Retinal pigment epithelial cell (primary cell): ENCODE measurements at places on chromosomes 4 and X.

GRCh38 chrX:5646818-5647217 is 581.8 kb downstream of the NLGN4X start:
- DNase-seq = no peak

DNA sequence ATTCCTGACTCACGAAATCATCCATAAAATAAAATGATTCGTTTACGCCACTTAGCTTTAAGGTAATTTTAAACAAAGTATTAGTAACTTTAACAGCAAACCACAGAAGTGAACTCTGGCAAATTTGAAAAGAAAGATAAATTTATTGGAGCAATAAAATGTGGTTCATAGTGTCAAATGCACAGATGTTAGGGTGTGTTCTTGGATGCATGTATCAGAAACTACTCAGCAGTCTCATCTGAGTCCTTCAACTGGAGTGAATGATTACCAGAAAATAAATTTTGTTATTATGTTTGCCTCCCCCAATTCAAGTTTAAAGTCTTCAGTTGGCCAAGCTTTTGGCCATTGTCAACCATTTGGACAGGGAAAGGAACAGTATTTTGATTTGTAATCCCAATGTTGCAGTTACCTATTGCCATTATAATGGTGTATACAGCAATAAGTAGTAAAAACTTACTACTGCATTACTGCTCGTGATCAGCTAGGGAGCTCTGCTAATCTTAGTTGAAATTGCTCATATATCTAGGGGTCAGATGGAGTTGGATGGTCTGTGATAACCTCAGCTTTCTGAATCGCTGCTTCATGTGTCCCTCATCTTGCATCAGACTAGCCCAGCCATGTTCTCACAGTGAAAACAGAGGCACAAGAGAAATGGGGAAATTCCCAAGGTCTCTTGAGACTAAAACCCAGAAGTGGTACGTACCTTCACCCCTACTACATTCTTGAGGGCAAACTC is 254.6 kb upstream of the KCNIP4 start:
- DNase-seq = no peak

DNA sequence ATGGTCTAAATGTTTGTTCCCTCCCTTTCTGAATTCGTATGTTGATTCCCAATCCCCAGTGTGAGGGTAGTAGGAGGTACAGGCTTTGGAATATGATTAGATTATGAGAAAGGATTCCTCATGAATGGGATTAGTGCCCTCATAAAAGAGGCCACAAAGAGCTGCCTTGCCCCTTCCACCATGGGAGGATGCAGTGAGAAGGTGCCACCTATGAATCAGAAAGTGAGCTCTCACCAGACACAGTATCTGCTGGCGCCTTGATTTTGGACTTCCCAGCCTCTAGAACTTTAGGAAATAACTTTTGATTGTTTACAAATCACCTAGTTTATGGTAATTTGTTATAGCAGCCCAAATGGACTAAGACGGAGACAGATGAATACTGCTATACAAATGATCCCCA is 3.6 kb downstream of the ATP10D start:
- no peak for DNase-seq

DNA sequence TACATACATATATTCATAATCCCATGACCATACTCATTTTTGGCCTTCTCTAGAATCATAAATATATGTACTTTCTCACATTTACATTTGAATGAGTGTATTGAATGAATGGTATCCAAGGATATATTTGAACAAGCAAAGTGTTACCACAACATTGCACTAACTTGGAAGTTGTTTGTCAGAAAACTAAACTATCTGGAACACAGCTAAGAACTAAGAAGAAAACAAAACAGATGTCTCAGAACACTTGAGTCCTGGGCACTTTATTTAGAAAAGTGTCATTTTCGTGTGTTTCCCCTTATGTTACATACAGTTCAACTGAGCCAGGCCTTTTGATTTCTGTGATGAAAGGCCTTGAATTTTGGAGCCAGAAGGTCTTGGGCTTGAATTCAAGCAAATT is 466.7 kb upstream of the FAT1 start:
- no peak for DNase-seq

DNA sequence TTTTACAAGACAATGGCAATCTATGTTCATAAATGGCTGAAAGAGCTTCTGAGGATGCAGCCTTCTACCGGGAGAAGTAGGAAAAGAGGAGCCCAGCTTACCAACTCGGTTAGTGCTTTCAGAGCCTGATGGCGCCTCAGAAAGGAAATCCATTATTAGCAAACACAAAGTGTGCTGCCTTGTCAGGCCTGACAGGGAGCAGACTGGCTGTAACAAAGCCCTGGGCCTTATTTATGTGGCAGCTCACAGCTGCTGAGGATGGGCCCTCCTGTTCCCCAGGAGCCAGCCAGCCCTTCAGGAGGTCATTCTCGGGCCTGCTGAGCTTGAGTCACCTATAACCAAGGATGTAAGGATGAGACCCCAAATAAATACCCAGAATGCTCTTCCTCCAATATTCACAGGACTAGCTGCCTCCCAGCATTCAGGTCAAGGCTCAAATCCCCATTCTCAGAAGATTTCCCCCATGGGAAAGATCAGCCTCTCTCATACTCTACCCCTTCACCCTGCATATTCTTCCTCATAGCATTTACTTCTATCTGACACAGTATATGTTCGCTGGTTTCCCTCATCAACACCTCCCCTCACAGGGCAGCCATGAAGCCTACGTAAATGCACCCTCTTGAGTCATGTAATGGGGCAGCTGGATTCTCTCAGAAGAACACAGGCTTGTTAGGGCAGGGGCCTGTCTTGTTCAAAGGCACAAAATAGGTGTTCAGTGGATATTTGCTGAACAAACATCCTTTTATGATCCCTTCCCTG is 227.0 kb upstream of the RASGEF1B start:
- DNase-seq = no peak

DNA sequence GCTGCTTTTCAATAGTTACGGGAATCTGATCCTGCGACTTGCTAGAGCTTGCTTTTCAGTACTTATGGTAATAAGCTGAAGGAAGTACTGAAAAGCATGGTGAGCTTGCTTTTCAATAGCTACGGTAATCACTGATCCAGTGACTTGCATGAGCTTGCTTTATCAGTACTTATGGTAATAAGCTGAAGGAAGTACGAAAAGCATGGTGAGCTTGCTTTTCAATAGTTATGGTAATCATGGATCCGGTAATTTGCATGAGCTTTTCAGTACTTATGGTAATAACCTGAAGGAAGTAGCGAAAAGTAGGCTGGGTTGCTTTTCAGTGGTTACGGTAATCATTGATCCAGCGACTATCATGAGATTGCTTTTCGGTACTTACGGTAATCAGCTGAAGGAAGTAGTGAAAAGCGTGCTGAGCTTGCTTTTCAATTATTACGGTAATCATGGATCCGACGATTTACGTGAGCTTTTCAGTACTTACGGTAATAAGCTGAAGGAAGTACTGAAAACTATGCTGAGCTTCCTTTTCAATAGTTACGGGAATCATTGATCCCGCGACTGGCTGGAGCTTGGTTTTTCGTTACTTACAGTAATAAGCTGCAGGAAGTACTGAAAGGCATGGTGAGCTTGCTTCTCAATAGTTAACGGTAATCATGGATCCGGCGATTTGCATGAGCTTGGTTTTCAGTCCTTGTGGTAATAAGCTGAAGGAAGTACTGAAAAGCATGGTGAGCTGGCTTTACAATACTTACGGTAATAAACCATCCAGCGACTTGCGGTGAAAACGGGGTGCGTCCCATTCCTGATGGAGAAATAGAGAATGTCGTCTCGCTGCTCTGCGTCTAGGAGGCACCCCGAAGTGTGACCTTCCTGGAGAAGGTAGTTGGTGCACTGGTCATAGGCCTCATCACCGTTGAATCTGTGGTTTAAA is 6.5 kb downstream of the CRLF2 start:
- peak; percentile 42 for DNase-seq

DNA sequence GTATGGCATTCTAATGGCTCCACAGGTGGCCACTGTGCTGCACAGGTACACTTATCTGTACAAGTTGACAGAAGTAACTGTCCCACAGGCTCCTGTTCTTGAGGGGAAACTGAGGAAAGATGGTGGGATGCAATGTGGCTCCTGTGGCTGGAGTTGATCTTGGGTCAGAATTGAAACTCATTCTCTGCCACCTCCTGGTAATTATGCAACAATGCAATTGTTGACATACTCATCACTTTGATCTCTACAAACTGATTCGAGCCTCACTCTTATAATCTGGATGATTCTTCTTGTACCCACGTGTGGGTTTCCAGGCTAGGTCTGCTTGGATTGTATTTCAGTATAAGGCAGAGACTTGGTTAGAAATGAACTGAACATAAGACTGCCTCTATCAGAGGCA is 148.8 kb downstream of the CCNG2 start:
- DNase-seq = no peak

- DNase-seq = no peak
Measured at GRCh38 chr4:168388890-168389289, 70.3 kb upstream of the DDX60 start.

DNA sequence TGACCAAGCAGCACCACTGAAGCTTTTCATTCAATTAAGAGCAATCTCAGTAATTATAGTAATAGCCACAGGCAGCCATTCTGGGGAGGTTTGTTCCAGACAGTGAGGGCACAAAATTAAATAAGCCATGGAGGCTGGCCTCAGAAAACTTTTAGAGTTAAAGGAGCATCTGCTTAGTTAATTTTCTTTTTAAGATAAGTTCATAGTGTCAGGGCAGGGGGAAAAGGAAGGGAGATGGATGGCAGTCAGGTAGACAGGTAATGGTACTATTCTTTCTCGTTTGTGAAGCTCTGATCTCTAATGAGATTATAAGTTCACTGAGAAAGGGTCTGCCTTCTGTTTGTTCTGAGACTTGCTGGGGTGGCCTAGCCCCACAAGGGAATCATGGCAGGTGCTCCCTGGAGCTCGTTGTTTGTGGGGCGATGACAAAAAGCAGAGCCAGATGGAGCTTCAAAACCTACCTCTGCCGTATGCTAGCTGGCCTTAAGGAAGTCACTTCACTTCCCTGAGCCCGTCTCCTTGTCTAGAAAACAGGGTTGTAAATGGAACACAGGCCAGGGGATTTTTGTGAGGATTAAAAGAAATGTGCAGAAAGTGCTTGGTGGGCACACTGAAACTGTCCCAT is 44.6 kb upstream of the FGFBP2 start:
- DNase-seq = no peak

- no peak for DNase-seq
Measured at GRCh38 chr4:8304827-8305695, 35.5 kb downstream of the HTRA3 start.

GRCh38 chr4:137528673-137529072 is 3.6 kb downstream of the PCDH18 start:
- no peak for DNase-seq

- no peak for DNase-seq
Measured at GRCh38 chr4:109942292-109942926, 29.7 kb downstream of the EGF start.

GRCh38 chr4:113637823-113638561 is 123.5 kb downstream of the CAMK2D start:
- DNase-seq = no peak

GRCh38 chr4:165931741-165932140 is 58.7 kb downstream of the TLL1 start:
- DNase-seq = no peak

DNA sequence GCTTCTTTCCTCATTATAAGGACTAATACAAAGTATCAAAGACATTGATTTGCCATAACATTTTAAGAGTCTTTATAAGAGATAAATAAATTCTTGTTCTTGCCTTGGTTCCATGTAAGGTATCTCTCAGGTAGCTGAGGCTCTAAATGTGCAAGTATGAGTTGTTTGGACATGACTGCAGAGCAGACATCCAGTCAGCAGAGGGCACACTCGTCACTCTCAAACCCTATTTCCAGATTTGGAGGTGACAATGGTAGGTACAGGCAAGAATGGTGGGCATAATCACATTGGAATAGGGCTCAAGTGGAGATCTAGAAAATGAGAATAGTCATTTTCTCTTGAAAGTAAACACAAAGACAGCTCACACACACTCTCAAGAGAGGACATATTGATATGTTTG is 133.3 kb upstream of the ZIC3 start:
- no peak for DNase-seq

DNA sequence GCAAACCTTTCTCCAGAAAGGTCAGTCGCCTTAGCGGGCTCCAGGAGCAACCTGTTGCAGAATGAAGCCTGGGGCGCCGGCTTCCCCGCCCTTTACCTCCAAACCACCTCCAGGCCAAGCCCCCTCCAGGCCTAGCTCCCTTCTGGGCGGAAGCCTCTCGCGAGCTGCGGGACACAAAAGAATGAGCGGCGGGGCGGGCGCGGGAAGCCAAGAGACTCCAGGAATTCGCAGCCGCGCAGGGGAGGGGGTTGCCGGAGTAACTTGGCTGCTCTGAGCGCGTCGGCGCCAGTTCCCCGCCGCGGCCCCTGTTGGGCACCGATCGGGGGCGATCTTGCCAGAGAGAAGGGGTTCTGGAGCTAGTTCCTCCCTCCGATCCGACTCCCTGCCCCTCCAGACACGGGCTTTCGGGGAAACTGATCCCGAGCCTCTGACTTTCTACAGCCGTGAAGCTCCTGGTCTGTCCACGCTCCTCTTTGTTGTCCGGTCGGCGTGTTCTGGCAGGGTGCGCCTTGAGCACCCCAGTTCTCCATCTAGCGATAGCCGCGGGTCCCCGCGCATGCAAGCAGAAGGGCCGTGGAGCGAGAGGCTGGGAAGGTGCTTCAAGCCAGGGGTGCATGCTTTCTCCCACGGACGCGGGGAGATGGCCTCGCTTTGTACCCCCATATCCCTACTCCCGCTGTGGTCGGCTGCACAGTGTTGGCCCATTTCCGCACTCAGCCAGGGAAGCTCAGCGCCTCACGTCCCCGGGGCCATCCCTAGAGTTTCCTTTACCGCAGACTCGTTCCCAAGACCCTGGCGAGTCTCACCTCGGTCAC is 1.2 kb downstream of the PROM1 start:
- DNase-seq = no peak

- DNase-seq = no peak
Measured at GRCh38 chr4:5878359-5878758, 14.5 kb downstream of the CRMP1 start.

- DNase-seq = no peak
Measured at GRCh38 chrX:1440506-1440905, 12.2 kb downstream of the ASMTL start.

- DNase-seq = no peak
Measured at GRCh38 chr4:121212806-121213205, 48.7 kb upstream of the TNIP3 start.

- no peak for DNase-seq
Measured at GRCh38 chrX:83336454-83336853, 171.6 kb upstream of the POU3F4 start.
